ENCODE measurements at places on chromosomes 12 and 14. TPM values are rescaled to one million over a fixed set of nuclear protein-coding genes. Genes with fewer than 3 reads are reported as not detected.

GLI1 gene
- 1.4 TPM for total RNA-seq

NOVA1 gene
- total RNA-seq = 0.90 TPM

GRCh38 chr14:26163761-26164160 is 434.1 kb downstream of the NOVA1 start:
- no peak overlapping the region for H3K27ac ChIP-seq
- DNase-seq = peak; percentile 20
- H3K27me3 ChIP-seq = no peaks in the 10 kb centered on the region
- H3K4me3 ChIP-seq = no peak overlapping the region

ULK1 gene
- total RNA-seq = 1.8 TPM

PLEKHG7 gene
- under 0.01 TPM for total RNA-seq

- H3K27me3 ChIP-seq = peaks cover under 1% of the 10 kb centered on the region
- peaks cover 2% of the 10 kb centered on the region for H3K4me1 ChIP-seq
- no peak overlapping the region for H3K27ac ChIP-seq
- H3K36me3 ChIP-seq = no peaks in the 10 kb centered on the region
Observed at GRCh38 chr12:107359382-107359781, 266.0 kb upstream of the CRY1 start.

DNA sequence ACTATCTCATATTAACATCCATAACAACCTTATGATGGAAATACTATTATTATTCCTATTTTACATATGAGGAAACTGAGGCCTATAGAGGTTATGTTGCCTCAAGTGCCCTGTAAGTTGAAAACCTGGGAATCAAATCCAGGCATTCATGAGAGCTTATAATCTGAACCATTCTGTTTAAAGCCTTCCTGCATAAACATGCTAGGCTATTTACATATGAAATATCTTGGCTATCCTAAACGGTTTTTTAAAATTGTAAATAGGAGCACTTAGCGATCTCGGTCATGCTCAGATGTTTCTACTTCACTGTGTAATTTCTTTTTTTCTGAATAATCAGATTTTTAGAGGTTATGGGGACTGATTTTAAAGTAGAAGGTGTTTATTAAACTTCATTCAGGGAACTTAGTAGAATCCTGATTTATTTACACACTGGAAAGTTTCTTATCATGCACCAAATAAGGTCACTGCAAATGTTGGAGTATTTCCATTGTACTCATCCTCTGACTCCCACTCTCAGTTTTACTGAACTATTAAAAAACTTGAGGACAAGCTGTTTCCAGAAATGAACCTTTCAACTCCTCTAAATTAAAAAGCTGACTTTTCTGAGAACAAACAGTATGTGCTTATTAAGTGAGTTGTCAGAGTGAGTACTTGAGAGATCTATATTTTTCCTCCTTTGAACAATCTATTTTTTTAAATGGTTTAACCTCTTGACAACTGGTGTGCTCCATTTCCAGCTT is 141.7 kb downstream of the PIK3C2G start:
- no peak for DNase-seq
- no peaks in the 10 kb centered on the region for H3K27me3 ChIP-seq
- H3K27ac ChIP-seq = no peak overlapping the region
- no peaks in the 10 kb centered on the region for H3K4me1 ChIP-seq

DNA sequence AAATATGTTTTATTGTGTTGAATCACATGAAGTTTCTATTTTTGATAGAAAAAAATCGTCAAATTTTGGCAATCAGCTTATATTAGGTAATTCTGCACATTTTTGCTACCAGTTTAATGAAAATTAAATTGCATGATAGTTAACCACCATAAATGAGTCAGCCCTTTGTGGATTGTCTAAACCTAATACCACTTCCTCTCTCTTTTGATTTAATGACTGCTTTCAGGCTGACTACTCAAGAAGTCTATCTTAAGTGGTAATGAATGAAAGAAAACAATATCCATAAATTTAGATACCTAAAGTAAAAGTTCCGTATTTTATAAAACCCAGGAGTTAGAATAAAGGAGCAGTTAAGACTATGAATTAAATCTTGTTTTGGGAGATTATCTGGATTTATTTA is 450.5 kb downstream of the TMEM117 start:
- peak; percentile 35 for DNase-seq
- H3K4me3 ChIP-seq = no peak overlapping the region
- H3K27me3 ChIP-seq = no peaks in the 10 kb centered on the region
- no peaks in the 10 kb centered on the region for H3K4me1 ChIP-seq
- no peak overlapping the region for H3K27ac ChIP-seq
- H3K36me3 ChIP-seq = no peaks in the 10 kb centered on the region

FAM186B gene
- total RNA-seq = 0.28 TPM

GRCh38 chr14:89242652-89243279 is 174.3 kb downstream of the FOXN3 start:
- H3K27ac ChIP-seq = no peak overlapping the region
- no peaks in the 10 kb centered on the region for H3K27me3 ChIP-seq
- no peak for DNase-seq

DNA sequence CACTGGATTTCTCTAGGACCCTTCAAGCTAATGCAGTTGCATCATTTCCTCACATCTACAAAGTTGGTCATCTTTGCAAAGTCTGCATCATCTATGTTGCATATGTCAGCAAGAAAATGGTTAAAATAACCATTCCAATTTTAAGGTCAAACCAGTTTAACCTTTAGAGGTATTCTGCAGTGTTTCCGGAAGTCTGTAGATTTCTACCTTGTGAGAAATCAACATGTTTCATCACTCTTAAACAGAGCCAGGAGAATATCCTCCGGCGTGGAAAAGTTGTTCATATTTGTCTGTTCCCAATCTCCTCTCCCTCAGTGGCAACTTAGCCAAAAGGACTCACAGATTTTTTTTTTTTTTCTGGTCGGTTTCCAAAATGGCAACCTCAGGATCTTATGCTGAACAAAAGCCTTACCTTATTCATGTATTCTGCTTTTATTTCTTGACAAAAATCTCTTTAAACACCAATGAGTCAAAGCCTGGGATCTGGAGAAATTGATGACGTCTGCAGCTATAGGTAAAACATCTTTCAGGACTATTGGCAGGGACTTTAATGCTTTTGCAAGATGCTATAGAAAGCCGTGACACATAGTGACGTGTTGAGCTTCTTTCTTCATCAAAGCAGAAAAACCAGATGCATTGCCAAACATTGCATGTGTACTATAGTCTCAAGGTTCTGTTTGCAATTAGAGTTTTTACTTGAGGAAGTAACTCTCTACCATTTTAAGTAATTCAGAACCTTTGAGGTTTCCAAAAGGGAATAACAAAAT is 16.0 kb upstream of the CDK17 start:
- H3K4me3 ChIP-seq = no peak overlapping the region
- H3K27ac ChIP-seq = no peak overlapping the region
- H3K27me3 ChIP-seq = no peaks in the 10 kb centered on the region
- peak; percentile 95 for DNase-seq
- H3K4me1 ChIP-seq = peaks cover 9% of the 10 kb centered on the region
- H3K36me3 ChIP-seq = no peaks in the 10 kb centered on the region

- H3K36me3 ChIP-seq = no peaks in the 10 kb centered on the region
- no peaks in the 10 kb centered on the region for H3K27me3 ChIP-seq
- peak; percentile 76 for DNase-seq
- no peak overlapping the region for H3K4me3 ChIP-seq
- peak overlapping the region; percentile 79 for H3K27ac ChIP-seq
Observed at GRCh38 chr12:105100207-105100985, 7.1 kb upstream of the WASHC4 start.

DNA sequence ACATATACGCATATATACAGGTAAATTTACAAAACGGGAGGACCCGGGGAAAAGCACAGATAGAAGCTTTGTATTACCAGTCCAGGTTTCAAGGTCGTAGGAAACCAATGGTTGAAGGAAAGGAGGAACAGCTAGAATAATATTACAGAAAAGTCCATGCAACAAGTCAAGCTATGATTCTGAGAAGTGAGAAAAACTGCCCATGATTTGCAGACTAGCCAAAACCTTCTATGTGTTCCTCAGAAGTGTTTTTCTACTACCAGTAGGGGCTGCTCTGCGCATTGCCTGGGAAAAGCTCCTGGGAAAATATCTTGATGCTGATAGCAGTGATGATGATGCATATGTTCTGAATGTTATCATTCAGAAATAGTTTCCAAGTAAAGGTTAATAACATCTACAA is 2.2 kb downstream of the PDZRN4 start:
- DNase-seq = no peak
- peaks cover 36% of the 10 kb centered on the region for H3K27me3 ChIP-seq
- H3K36me3 ChIP-seq = no peaks in the 10 kb centered on the region

- H3K4me3 ChIP-seq = no peak overlapping the region
- H3K27ac ChIP-seq = no peak overlapping the region
- 0 out of 2 replicates have a peak, but pooled peaks cover 2% of the 10 kb centered on the region for H3K4me1 ChIP-seq
- H3K27me3 ChIP-seq = no peaks in the 10 kb centered on the region
Observed at GRCh38 chr14:60085693-60086092, 6.0 kb upstream of the PCNX4 start.

DNA sequence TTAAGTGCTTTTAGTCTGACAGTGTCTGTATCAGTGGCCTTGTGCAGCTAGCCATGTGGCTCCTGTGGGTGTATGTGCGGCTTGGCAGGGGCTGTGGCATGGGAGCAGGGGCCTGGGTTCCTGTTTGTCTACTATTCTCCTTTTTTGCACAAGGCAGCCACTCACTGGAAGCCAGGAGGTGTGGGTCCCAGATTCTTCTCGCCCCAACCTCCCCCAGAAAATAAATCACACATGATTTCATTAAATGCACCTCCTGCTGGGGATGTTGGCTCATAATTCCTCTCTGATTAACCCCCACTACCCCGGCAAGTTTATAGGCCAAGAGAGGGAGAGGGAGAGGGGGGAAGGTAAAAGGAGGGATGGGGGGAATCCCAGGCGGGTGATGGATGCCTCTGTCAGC is 17.6 kb downstream of the CALCOCO1 start:
- no peak for DNase-seq
- no peak overlapping the region for H3K4me3 ChIP-seq
- peaks cover 16% of the 10 kb centered on the region for H3K27me3 ChIP-seq
- no peak overlapping the region for H3K27ac ChIP-seq
- H3K4me1 ChIP-seq = no peaks in the 10 kb centered on the region

ENDOU gene
- total RNA-seq = under 0.01 TPM

GRCh38 chr12:132345561-132346200 is 16.3 kb upstream of the GALNT9 start:
- peaks cover 5% of the 10 kb centered on the region for H3K27me3 ChIP-seq
- no peak overlapping the region for H3K4me3 ChIP-seq
- no peaks in the 10 kb centered on the region for H3K4me1 ChIP-seq
- H3K36me3 ChIP-seq = no peaks in the 10 kb centered on the region

DNA sequence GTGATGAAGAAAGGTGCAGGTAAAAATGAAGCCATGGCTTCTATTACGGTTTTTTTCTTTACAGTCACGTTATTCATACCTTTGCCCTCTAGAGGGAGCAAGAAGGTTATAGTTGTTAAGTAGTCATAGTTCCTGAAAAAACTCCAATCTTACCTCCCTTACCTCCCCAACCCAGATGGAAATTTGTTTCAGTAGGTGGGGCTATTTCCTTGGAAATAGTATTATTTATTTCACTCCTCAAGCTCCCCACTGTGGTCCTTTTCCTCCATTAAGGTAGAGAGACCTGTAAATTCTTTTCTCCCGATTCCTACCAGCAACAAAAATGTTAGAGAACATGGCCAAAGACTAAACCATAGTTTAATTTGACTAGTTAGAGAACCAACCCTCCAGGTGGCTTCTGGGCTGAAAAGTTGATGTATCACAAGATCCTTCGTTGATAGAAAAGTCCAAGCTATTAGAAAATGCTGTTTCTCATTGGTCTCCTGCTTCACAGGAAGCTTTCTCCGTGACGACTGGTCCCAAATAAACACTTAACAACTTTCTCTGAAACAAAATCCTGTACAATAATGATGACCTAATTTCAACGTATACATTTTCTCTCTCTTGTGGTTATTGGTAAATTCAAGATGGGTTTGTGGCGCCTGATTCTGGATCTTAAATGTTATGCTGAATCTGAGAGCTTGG is 43.5 kb downstream of the TMX1 start:
- no peaks in the 10 kb centered on the region for H3K36me3 ChIP-seq
- H3K27me3 ChIP-seq = no peaks in the 10 kb centered on the region
- DNase-seq = peak; percentile 93
- no peak overlapping the region for H3K4me3 ChIP-seq
- H3K4me1 ChIP-seq = peaks cover 6% of the 10 kb centered on the region

RACGAP1 gene
- total RNA-seq = 110 TPM

GRCh38 chr12:52130711-52131110 is 51.2 kb downstream of the SMIM41 start:
- H3K27ac ChIP-seq = no peak overlapping the region
- no peaks in the 10 kb centered on the region for H3K4me1 ChIP-seq

PTGDR gene
- not detected for total RNA-seq

SERPINA12 gene
- total RNA-seq = not detected

COX8C gene
- total RNA-seq = not detected

GRCh38 chr12:53659011-53659551 is 16.8 kb downstream of the ATP5MC2 start:
- peak overlapping the region; percentile 91 for H3K27ac ChIP-seq
- peaks cover 13% of the 10 kb centered on the region for H3K4me1 ChIP-seq
- H3K36me3 ChIP-seq = peaks cover 6% of the 10 kb centered on the region
- no peaks in the 10 kb centered on the region for H3K27me3 ChIP-seq

CRIP1 gene
- not detected for total RNA-seq

DNA sequence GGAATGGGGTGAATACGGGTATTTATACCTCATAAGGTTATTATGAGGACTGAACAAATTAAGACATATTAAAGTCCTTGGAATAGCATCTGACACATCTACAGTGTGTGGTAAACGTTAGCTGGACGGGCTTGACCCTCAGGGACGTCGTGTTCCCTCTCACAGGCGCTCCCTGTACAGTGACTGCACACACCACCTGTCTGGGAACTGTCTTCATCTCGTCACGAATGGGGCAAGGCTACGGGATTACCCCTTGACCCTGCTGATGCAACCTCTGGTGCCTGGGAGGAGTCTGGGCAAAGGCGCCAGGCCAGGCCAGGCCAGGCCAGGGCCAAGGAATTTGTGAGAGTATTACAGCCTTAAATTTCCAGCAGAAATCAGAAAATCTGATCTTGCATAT is 191.1 kb downstream of the CALM1 start:
- peaks cover 8% of the 10 kb centered on the region for H3K36me3 ChIP-seq
- H3K4me3 ChIP-seq = no peak overlapping the region
- H3K27me3 ChIP-seq = no peaks in the 10 kb centered on the region
- no peak overlapping the region for H3K27ac ChIP-seq

- H3K4me3 ChIP-seq = no peak overlapping the region
- DNase-seq = no peak
- H3K27me3 ChIP-seq = peaks cover 79% of the 10 kb centered on the region
- no peaks in the 10 kb centered on the region for H3K36me3 ChIP-seq
Observed at GRCh38 chr14:69489495-69489894, 5.0 kb downstream of the PLEKHD1 start.

DNA sequence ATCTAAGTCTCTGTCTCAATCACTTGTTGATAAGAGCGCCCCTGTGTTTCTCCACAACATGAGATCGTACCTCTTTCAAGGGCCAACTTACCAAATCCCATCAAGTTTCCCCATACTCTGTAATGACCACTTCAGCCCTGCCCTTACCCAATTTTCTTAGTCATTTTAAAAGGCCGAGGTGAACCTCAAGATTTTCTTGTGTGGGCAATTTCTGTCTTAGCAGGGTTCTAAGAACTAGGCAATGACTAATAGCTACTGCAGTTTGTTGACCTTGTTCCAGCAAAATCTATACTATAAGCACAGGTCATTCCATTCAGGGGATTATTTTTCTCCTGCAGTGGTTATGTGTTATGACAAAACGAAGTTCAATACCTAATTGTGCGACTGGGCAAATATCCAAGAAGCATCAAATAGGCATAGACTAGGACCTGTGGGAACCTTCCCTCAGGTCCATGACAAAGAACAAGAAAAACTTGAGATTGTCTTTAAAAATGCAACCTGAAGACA is 359.8 kb downstream of the PCNX1 start:
- H3K36me3 ChIP-seq = no peaks in the 10 kb centered on the region
- H3K4me1 ChIP-seq = peaks cover 2% of the 10 kb centered on the region
- H3K27ac ChIP-seq = no peak overlapping the region
- H3K27me3 ChIP-seq = no peaks in the 10 kb centered on the region
- peak; percentile 81 for DNase-seq

ASB2 gene
- total RNA-seq = 0.54 TPM

SCFD1 gene
- 74.0 TPM for total RNA-seq
